ENCODE measurements at places on chromosomes 1 and 21. TPM values are rescaled to one million over a fixed set of nuclear protein-coding genes. Genes with fewer than 3 reads are reported as not detected.

BATF3 gene
- total RNA-seq = 8.0 TPM

MAP3K21 gene
- total RNA-seq = 4.1 TPM

RAD54L gene
- 1.1 TPM for total RNA-seq

DNM3 gene
- 115 TPM for total RNA-seq

CSMD2 gene
- 38.4 TPM for total RNA-seq

SPRR1B gene
- not detected for total RNA-seq

PALMD gene
- total RNA-seq = 30.4 TPM

REN gene
- total RNA-seq = not detected

TEX38 gene
- total RNA-seq = not detected

GRCh38 chr1:8889103-8889846, 10.8 kb upstream of the ENO1 start:
- no peak for DNase-seq

DNA sequence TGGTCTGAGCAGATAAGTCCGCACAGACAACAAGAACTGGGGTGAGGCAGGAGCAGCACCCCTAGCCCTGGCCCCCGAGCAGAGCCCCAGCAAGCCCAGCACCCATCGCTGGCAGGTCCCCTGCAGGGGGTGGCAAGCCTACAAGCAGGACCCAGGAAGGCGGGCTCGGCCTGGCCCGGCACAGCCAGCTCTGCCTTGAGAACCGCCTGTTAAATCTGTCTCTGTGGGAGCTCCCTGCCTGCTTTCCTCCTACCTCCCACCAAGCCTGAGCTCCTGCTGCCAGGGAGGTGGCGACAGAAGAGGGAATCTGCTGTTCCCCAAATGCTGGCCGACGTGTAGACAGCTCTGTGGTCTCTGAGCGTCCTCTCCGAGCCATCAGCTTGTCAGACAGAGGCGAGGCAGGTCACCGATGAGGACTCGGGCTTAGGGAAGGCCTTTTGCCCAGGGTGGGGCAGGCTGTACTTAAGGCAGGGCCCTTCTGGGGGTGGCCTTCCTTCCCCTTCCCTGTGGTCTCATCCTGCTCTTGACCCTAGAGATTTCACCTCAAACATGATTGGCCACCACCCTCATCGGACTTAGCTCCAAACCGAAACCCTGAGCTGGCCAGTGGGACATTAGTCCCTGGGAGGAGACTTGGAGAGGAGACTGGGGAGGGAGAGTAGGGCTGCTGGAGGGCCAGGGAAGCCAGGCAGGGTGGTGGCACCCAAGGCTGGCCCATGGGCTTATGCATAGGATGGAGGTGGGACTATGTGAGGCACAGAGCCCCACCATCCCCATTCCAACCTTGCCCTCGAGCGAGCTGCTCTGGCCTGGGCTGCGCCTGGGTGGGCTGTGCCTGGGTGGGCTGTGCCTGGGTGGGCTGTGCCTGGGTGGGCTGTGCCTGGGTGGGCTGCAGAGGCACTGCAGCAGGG, 7.7 kb downstream of the SELENON start:
- DNase-seq = peak; percentile 31

DNA sequence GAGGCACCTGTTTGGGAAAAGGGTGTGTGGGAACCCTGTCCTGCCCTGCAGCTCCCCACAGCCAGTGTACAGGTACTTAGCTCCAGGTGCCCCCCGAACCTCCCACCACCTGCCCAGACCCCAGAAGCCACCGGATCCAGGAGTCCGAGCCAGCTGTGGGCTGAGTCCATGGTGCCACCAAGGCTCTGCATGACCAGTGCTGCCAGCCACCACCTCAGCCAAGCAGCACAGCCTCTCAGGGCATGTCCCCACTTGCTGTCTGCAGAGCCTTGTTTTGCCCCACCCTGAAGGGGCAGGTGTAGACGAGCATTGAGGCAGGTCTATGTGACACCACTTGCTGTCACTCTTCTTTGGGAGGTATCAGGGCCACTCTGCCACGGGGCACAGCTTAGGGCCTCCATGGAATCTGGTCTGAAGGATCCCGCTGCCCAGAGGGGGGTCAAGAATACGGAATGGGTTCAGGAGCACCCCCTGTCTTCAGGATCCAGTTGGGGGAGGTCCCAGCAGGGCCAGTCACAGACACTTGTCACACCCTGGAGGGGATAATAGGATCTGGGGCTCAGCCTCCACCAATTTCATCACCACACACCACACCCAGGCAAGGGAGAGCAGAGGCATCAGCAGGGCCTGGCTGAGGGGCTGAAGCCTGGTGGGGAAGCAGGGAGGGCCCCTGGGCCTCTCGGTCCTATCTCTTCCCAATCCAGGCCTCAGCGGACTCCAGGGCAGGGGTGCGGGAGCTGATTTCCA, 27.7 kb downstream of the ARHGEF19 start:
- DNase-seq = no peak

DNA sequence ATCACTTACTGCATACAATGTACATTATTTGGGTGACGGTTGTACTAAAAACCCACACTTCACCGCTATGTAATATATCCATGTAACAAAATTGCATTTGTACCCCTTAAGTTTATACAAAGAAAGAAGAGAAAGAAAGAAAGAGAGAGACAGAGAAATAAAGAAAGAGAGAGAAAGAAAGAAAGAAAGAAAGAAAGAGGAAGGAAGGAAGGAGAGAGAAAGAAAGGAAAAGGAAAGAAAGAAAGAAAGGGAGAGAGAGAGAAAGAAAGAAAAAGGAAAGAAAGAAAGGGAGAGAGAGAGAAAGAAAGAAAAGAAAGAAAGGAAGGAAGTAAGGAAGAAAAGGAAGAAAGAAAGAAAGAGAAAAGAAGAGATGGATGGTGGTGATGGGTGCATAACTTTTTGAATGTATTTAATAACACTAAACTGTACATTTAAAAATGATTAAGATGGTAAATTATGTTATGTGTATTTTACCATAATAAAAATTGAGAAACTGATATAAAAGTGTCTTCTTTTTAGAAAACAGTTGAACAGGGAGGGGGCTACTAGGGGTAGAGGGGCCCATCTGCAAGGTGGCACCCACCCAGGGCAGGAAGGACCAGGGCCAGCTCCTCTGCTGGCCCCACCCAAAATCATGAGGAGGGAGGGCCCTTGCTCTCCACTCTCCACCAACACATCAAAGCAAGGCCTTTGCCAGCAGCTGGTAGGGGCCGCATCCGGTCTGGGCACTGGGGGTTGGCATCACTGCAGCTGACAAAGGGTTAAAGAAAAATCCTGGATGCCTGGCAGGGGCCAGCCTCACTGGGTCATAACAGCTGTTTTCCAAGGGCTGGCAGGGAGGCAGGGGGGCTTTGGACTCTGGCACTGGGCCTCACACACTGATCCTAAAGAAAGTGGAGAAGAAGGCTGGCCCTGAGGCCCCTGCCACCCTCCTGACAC, 153.9 kb upstream of the EDN2 start:
- no peak for DNase-seq

DNA sequence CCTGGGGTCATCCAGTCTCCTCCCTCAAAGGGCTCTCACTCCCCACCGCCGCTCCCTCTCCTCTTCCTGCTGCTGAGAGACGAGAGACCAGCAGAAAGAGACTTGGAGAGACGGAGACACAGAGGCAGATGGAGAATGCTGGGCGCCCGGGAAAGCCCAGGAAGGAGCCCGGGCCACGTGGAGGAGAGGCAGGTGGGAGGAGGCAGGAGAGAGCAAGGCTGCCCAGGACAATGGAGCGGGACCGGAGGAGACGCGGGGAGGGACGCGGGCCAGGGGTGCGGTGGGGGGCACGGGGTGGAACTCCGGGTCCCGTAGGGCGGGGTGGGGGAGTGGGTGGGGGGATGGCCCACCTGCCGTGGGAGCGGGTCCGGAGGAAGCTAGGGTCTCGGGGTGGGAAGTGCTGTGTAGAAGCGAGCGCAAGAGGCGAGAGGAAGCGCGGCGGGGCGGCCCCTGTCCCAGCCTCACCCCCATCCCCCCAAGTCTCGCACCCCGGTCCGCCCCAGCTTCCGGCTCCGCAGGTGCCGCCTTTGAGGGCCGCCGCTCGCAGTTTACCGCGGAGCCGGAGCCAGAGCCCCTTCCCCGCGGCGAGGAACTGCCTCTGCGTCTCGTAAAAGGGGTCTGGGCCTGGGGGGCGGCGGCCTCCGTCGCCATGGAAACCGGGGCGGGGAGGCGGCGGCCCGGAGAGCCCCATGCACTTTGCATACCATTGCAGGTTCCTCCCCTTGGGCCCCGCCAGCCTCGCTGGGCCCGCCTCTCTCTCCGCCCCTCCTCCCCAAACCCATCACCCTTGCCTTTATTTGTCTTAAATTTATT, 11.7 kb upstream of the EPHA2 start:
- no peak for DNase-seq

- DNase-seq = no peak
These were observed 28.5 kb upstream of the EPS8L3 start for GRCh38 chr1:109792056-109792831.

DNA sequence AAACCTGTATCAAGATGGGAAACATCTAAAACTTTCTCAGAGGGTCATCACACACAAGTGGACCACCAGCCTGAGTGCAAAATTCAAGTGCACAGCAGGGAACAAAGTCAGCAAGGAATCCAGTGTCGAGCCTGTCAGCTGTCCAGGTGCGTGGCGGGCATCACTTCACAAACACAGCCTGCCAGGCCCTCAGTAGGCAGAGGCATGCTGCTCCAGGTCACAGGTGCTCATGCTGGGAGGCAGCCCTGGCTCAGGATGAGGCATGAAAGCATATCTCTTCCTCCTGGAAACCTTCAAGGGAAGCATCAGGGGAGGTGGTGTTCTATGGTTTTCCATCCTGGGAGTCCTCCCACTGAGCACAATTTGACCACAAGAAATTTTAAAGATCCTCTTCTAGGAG, 6.3 kb downstream of the CD2 start:
- no peak for DNase-seq

GRCh38 chr1:84152649-84153056, 8.6 kb downstream of the PRKACB start:
- no peak for DNase-seq

GRCh38 chr1:42721926-42722325, 18.1 kb downstream of the CLDN19 start:
- DNase-seq = no peak

GRCh38 chr21:31201144-31201543, 142.9 kb downstream of the TIAM1 start:
- DNase-seq = no peak

- DNase-seq = no peak
These were observed 606.8 kb downstream of the LTN1 start for GRCh38 chr21:28385845-28386244.

DNA sequence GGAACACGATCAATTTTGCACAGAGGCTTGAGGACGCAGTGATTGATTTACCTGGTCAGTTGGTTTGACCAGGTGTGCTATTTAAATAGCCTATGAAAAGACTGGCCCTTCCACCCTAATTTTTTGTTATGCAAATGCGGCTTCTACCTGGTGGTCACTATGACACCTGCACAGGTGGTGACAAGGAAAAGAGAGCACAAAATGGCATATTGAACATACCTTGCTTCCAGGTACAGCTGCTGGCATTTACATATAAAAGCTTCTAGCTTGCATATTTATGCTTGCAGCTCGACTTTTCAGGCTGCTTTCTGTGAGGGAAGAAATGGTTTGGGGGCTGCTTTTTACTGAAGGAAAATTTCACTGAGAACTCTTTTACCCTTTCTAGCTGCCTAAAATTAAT, 15.3 kb upstream of the FMO4 start:
- DNase-seq = no peak

DNA sequence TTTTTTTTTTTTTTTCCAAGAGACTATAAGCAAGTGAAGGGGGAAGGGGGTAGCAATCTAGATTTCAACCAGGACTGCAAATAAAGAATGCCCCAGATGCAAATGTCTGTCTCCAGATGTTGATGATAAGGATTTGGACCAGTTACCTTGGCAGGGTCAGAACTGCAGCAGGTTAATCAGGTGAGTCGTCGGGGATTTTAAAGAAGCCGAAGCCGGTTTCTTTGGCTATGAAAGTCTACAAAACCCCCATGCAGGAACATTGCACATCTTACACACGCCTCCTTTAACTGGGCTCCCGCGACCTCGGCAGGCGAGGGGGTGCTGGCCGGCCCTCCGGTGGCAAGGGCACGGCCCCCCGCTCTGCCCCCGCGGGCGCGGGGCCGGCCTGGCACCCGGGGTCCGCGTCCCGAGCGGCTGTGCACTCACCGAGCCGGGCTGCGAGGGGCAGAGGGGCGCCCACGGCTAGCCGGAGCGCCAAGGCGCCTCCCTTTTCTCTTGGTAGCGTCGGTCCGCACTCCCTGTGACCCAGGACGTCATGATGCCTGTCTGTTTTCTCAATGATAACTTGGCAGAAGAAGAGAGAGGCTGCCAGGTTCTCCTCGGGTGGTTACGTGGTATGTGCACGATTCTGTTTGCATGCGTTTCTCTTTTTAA, 366.3 kb upstream of the ESRRG start:
- peak; percentile 65 for DNase-seq

DNA sequence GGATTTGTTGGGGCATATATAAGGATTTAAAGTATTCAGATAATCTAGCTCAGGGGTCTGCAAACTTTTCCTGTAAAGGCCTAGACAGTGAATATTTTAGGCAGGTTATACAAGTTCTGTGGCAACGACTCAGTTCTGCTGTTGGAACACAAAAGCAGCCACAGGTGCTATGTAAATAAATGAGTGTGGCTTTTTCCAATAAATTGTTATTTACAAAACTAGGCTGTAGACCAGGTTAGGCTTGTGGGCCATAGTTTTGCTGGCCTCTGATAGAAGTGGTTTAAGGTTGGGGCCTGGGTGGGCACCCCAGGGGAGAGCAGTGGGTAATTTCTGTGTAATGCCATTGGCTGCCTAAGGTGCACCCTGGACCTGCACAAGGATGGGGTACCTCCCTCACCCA, 16.9 kb upstream of the IGFN1 start:
- no peak for DNase-seq

- DNase-seq = no peak
These were observed at the start of gene PGLYRP3 for GRCh38 chr1:153312570-153313186. TSS of gene PGLYRP3 (minus strand) at chr1:153312952. CDS start at chr1:153310665, 2,287 bp downstream.

DNA sequence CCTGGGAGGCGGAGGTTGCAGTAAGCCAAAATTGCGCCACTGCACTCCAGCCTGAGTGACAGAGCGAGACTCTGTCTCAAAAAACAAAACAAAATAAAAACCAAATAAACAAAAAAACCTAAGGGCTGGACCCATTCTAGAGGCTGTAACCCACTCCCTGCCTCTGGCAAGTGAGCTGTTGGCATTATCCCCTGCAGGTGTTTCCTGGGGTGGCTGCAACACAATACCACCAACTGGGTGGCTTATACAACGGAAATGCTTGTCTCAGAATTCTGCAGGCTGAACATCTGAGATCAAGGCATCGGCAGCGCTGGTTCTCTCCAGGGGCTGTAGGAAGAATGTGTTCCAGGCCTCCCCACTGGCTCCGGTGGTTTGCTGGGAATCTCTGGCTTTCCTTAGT, 15.2 kb downstream of the LRRC38 start:
- no peak for DNase-seq
